Lung (tissue), 17 donors: ENCODE measurements at places on chromosomes 6 and 20. TPM values are rescaled to one million over a fixed set of nuclear protein-coding genes. Genes with fewer than 3 reads are reported as not detected.

GRCh38 chr6:159193923-159194322 is 24.7 kb downstream of the FNDC1 start:
- DNase-seq = no peak

- no peak for DNase-seq
Measured at GRCh38 chr20:58903614-58904013, 51.1 kb downstream of the GNAS start.

- DNase-seq = no peak
Measured at GRCh38 chr20:33559212-33559611, 69.3 kb downstream of the CBFA2T2 start.

Gene ZSCAN23
- 0.18 TPM for polyA plus RNA-seq
